ENCODE measurements at places on chromosomes 12 and 14.

DNA sequence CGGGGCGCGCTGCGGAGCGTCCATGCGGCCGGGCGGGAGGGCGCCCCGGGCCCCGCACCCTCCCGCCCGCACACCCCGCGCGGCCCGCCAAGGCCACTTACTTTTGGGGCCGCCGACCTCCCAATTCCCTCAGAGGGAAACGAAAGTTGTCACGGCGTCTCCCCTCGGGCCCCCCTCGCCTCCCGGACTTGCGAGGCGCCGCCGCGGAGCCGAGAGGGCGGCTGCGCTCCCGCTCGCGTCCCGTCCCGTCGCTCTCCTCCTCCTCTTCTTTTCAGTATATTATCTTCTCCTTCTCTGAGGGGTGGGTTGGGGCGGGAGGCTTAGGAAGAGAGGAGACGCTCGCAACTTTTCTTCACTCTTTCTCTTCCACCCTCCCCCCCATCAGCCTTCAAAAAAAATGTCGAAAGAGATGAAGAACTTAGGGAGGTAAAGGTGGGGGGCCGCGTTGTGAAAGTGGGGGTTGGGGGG lies 613 bp downstream of the DUSP16 start:
- no peak for DNase-seq

GRCh38 chr12:116434155-116435011 lies 124.8 kb upstream of the MAP1LC3B2 start:
- no peak for DNase-seq

- DNase-seq: no peak
These were observed 66.0 kb upstream of the ACTN1 start for GRCh38 chr14:69044965-69045555.

DNA sequence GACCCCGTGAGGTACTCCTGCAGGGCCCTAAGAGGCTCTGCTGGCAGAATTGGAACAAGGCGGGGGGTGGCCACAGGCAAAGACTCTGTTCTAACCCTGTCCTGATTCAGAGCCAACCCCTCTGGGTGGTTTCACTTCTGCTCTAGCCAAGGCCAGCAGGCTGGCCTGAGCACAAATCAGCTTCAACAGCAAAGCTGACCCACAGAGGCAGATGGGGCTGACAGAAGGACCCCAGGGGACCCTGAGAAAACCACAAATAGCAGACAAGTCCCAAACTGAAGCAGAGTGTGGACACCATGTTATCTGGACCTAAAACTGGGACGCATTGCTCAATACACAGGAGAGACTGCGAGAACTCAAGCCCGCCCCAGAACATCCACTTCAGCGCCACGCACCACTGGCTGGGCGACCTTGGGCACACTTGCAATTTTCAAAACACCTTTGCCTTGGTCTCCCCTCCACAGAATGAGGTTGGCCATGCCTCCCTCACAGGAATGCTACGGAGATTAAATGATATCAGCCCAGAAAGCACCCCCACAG lies 76.4 kb upstream of the DICER1 start:
- DNase-seq: no peak

- DNase-seq: peak; percentile 36
These were observed 53.4 kb downstream of the HNRNPC start for GRCh38 chr14:21215879-21216251.

GRCh38 chr12:103348935-103349334 lies 146.8 kb downstream of the C12orf42 start:
- no peak for DNase-seq

DNA sequence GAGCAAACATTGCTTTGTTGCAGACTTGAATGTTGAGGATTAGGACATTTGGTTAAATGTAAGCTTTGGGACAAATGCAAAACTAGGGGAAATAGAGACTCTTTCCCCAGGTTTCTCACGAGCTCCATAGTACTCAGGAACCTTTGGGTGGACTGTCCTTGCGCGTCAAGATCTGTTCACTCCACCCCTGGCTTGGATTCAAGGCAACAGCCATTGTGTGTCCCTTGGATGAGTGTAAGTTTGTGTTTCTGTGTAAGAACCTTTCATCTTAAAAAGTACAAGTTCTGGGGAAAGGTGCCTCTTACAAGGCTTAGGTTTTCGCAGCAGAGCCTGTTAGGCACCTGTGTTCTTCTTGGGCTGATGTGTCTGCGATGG lies 3.7 kb downstream of the SUSD6 start:
- no peak for DNase-seq

- DNase-seq: no peak
These were observed 33.3 kb upstream of the PPM1A start for GRCh38 chr14:60215520-60216420.

DNA sequence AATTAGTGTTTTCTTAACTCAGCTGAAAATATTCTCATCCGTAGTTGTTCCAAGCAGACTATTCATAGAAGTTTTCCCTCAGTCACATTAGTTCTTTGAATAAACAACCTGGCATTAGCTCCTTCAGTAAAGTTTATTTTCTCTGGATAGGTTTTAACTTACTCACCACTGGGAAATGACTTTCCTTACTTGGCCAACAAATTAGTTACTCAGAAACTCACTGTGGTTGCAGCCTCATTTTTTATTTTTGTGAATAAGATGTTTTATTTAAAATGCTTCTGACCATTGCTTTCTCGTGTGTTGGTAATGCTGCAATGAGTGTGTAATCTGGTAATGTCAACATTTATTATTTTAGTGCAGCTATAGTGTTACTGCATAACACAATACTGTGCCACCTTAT lies 74.9 kb downstream of the NOVA1 start:
- no peak for DNase-seq
